CD4-positive, alpha-beta T cell treated with Interleukin-17A for 4 hours (primary cell): ENCODE measurements at places on chromosomes 12 and 14.
A peak's percentile ranks its signal among the peaks of the same experiment; 100 is the strongest.

- DNase-seq, result peak; percentile 85
These were observed 1.8 kb downstream of the COX6A1 start for GRCh38 chr12:120439646-120440247.

- DNase-seq, result no peak
These were observed 5.4 kb upstream of the EML5 start for GRCh38 chr14:88798156-88798555.

GRCh38 chr12:129681151-129681550 lies 222.7 kb downstream of the TMEM132D start:
- DNase-seq, result no peak

GRCh38 chr12:28026701-28027100 lies 54.2 kb upstream of the PTHLH start:
- DNase-seq, result no peak

GRCh38 chr12:115749071-115749841 lies 528.2 kb downstream of the MED13L start:
- no peak for DNase-seq

DNA sequence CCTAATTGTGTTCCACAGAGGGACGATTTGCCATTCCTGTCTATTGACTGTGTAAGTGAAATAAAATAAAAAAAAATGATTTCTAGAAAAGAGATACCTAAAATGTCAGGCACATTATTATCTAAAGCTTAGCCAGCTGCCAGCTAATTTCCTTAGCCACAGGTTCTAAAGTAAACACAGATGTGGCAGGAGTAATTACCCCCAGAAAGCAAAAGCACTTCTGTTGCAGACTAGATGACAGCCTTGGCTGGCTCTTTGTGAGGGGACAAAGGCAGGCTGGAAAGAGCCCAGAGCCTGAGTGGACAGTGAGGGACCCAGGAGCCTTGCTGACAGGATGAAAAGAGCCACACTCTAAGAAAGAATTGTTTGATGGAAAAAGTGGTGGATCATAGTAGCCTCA lies 418.1 kb downstream of the LRIG3 start:
- no peak for DNase-seq

- no peak for DNase-seq
These were observed 180.9 kb downstream of the AEBP2 start for GRCh38 chr12:19620222-19620621.

DNA sequence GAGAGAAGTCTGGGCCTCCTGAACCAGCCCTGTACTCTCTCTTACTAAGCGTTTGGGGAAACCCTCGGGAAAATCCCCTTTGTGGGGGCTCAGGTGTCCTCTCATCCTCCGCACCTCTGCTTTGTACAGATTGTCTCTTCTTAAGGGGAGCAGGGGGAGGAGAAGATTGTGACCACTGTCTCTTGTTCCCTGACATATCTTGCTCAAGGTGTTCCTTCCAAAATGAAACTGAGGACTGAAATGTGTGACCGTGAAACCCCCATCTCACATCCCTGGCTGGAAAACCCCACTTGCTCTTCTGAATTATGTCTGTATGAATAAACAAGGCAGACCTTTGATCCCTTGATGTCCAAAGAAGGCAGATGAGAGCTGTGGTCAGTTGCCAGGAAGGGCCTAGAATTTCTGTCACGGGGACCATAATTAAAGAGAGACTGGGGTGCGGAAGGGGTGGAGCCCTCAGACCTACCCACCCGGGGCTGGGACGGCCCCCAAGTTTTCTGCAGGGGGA lies 369.8 kb downstream of the AACS start:
- DNase-seq, result no peak

DNA sequence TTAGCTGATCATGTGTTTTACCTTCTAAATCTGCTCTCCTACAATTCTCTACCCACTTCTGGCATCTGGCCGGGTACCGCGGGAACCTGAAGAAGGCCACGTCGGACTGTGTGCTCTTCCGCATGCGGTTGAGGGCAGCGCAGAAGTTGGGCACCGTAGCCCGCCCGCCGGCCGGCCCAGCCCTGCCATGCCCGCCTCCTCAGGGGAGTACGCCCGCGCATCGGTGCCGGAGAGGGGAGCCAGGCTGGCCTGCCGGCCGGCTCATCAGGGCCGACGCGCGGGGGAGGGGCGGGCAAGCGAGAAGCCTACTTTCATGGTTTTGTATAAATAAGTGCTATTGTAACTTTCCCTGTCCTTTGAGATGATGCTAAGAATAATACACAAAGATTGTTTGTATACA lies 19.9 kb upstream of the ADAMTS20 start:
- no peak for DNase-seq

DNA sequence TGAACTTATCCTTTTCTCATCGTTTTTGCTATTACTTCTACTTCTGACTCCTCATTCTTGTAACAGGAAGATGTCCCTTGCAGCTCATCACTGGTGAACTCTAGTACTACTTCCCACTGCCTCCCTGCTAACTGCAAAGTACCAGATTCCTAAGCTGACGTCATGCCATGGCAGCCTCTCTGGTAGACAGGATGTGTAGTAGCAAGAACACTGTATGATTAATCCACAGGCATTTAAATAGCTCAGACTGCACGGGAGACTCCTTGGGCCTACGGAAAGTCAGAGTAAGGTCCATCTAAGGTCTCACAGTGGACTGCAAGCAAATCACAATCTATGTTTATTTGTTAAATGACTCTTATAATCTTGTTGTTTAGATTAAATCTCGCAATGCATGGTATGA lies 43.5 kb downstream of the DNAI7 start:
- DNase-seq, result peak; percentile 4
